Gastrocnemius medialis (tissue), 4 donors: ENCODE measurements at places on chromosomes 5 and 9. TPM values are rescaled to one million over a fixed set of nuclear protein-coding genes. Genes with fewer than 3 reads are reported as not detected.

DNA sequence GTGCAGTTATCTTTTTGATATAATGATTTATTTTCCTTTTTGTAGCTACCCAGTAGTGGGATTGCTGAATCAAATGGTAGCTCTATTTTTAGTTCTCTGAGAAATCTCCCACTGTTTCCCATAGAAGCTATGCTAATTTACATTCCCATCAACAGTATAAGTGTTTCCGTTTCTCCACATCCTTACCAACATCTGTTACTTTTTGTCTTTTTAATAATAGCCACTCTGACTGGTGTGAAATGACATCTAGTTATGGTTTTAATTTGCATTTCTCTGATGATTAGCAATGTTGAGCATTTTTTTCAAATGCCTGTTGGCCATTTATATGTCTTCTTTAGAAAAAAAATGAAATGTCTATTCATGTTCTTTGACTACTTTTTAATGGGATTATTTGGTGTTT lies 94.7 kb downstream of the SERINC5 start:
- no peaks in the 10 kb centered on the region for H3K36me3 ChIP-seq
- H3K27ac ChIP-seq: no peak overlapping the region
- no peak for DNase-seq
- H3K4me3 ChIP-seq: no peak overlapping the region
- H3K27me3 ChIP-seq: no peaks in the 10 kb centered on the region

- no peak overlapping the region for H3K27ac ChIP-seq
- no peaks in the 10 kb centered on the region for H3K36me3 ChIP-seq
- H3K4me3 ChIP-seq: no peak overlapping the region
- no peak for DNase-seq
Measured at GRCh38 chr5:34688015-34688810, 32.1 kb downstream of the RAI14 start.

GRCh38 chr5:41203033-41203432 lies 10.3 kb downstream of the C6 start:
- no peaks in the 10 kb centered on the region for H3K36me3 ChIP-seq
- no peak overlapping the region for H3K4me3 ChIP-seq
- no peak overlapping the region for H3K27ac ChIP-seq
- no peaks in the 10 kb centered on the region for H3K27me3 ChIP-seq

DNA sequence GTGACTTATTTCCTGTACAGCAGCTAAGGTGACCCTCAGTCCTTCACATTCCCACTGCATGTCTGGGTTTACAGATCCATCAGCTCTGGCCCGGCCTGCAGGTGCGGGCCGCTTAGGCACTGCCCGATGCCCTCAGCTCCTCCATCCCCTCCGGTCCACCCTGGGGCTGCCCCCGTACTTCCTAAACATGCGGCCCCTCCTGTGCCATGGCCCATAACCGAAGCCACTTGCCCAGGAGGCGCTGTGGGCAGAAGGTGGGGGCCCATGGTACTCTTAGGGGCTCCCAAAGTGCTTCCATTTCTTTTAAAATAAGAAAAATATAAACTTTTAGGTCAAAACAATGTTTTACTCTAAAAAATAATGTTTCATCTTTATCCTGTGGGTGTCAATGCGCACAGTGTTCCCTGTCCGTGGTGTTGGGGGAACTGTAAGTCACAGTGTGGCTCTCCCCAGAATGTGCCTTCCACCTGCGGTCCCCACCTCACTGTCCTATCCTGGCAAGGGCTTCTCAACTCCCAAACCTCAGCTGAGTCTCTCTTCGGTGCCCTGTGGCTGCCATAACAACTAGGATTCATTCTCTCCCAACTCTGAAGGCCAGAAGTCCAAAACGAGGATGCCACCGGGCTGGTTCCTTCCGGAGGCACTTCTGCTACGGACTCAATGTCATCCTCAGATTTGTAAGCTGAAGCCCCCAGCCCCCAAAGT lies 132.7 kb upstream of the LPCAT1 start:
- H3K4me3 ChIP-seq: no peak overlapping the region
- H3K27me3 ChIP-seq: peaks cover 25% of the 10 kb centered on the region
- H3K27ac ChIP-seq: no peak overlapping the region
- H3K36me3 ChIP-seq: no peaks in the 10 kb centered on the region

- H3K4me3 ChIP-seq: no peak overlapping the region
- peaks cover 14% of the 10 kb centered on the region for H3K4me1 ChIP-seq
- DNase-seq: no peak
Measured at GRCh38 chr5:39394946-39395345, 29.8 kb downstream of the DAB2 start.

GRCh38 chr5:68279984-68280383 lies 64.4 kb downstream of the PIK3R1 start:
- no peak overlapping the region for H3K4me3 ChIP-seq
- H3K27ac ChIP-seq: no peak overlapping the region
- peaks cover 70% of the 10 kb centered on the region for H3K36me3 ChIP-seq
- H3K4me1 ChIP-seq: peaks cover 5% of the 10 kb centered on the region

- no peak overlapping the region for H3K4me3 ChIP-seq
- peaks cover 19% of the 10 kb centered on the region for H3K4me1 ChIP-seq
- H3K27ac ChIP-seq: no peak overlapping the region
Measured at GRCh38 chr9:13716090-13716489, 436.6 kb upstream of the MPDZ start.

- no peaks in the 10 kb centered on the region for H3K36me3 ChIP-seq
- H3K27me3 ChIP-seq: no peaks in the 10 kb centered on the region
- H3K4me1 ChIP-seq: no peaks in the 10 kb centered on the region
- no peak overlapping the region for H3K4me3 ChIP-seq
Measured at GRCh38 chr9:74478606-74479005, 18.5 kb upstream of the RORB start.

DNA sequence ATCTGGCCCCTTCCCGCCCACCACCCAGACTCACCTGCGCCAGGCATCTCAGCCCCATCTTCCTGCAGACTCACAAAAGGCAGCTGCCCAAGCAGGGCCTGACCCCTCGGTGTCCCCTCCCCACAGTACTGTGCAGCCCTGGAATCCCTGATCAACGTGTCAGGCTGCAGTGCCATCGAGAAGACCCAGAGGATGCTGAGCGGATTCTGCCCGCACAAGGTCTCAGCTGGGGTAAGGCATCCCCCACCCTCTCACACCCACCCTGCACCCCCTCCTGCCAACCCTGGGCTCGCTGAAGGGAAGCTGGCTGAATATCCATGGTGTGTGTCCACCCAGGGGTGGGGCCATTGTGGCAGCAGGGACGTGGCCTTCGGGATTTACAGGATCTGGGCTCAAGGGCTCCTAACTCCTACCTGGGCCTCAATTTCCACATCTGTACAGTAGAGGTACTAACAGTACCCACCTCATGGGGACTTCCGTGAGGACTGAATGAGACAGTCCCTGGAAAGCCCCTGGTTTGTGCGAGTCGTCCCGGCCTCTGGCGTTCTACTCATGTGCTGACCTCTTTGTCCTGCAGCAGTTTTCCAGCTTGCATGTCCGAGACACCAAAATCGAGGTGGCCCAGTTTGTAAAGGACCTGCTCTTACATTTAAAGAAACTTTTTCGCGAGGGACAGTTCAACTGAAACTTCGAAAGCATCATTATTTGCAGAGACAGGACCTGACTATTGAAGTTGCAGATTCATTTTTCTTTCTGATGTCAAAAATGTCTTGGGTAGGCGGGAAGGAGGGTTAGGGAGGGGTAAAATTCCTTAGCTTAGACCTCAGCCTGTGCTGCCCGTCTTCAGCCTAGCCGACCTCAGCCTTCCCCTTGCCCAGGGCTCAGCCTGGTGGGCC lies 1.9 kb downstream of the IL13 start:
- peaks cover 10% of the 10 kb centered on the region for H3K4me1 ChIP-seq
- no peaks in the 10 kb centered on the region for H3K36me3 ChIP-seq
- no peak for DNase-seq

DNA sequence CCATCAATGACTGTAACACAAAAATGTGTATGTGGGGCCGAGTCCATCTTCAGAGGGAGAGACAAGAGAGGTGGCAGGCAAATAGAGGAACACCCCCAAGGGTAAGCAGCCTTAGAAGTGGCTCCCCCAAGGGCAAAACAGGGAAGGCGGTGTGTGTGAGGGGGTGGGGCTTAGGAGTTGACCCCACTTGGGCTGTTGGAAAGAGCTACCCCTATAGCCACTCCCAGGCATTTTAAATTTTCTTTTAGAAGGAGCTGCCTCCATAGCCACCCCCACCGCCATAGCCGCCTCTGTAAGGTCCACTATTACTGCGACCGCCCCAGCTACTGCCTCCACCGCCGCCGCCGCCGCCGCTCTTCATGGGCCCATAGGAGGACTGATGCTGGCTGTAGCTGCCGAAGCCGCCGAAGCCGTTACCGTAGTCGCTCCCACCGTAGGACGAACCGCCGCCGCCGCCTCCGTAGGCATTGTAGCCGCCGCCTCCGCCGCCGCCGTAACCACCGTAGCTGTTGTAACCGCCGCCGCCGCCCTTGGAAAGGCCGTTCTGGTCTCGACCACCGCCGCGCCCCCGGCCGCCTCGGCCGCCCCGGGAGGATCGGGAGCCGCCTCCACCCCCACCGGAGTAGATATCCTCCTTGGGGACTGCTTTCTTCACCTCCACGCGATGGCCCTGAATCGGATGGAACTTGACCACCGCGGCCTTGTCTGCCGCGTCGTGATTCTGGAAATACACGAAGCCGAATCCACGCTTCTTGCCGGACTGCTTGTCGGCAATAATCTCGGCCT lies 1.1 kb downstream of the HNRNPA0 start:
- peak overlapping the region; percentile 100 for H3K27ac ChIP-seq
- H3K4me1 ChIP-seq: peaks cover 38% of the 10 kb centered on the region
- no peaks in the 10 kb centered on the region for H3K36me3 ChIP-seq
- peak; percentile 34 for DNase-seq
- peak overlapping the region; percentile 80 for H3K4me3 ChIP-seq
- no peaks in the 10 kb centered on the region for H3K27me3 ChIP-seq

GRCh38 chr9:107940616-107941595 lies 451.3 kb upstream of the KLF4 start:
- H3K4me3 ChIP-seq: no peak overlapping the region
- no peaks in the 10 kb centered on the region for H3K36me3 ChIP-seq
- no peaks in the 10 kb centered on the region for H3K4me1 ChIP-seq
- DNase-seq: no peak
- H3K27me3 ChIP-seq: no peaks in the 10 kb centered on the region

- DNase-seq: no peak
- no peak overlapping the region for H3K4me3 ChIP-seq
- no peak overlapping the region for H3K27ac ChIP-seq
- no peaks in the 10 kb centered on the region for H3K27me3 ChIP-seq
- H3K4me1 ChIP-seq: no peaks in the 10 kb centered on the region
- H3K36me3 ChIP-seq: no peaks in the 10 kb centered on the region
Measured at GRCh38 chr5:50759526-50760270, 93.3 kb downstream of the PARP8 start.

Gene SPINK7
- not detected for total RNA-seq

Gene SOX30
- not detected for total RNA-seq

Gene KIF4B
- total RNA-seq: 0.10 TPM

Gene DPH7
- total RNA-seq: 25.2 TPM
